NCI-H1048 (cell line): ENCODE measurements at places on chromosomes 16 and 17.

DNA sequence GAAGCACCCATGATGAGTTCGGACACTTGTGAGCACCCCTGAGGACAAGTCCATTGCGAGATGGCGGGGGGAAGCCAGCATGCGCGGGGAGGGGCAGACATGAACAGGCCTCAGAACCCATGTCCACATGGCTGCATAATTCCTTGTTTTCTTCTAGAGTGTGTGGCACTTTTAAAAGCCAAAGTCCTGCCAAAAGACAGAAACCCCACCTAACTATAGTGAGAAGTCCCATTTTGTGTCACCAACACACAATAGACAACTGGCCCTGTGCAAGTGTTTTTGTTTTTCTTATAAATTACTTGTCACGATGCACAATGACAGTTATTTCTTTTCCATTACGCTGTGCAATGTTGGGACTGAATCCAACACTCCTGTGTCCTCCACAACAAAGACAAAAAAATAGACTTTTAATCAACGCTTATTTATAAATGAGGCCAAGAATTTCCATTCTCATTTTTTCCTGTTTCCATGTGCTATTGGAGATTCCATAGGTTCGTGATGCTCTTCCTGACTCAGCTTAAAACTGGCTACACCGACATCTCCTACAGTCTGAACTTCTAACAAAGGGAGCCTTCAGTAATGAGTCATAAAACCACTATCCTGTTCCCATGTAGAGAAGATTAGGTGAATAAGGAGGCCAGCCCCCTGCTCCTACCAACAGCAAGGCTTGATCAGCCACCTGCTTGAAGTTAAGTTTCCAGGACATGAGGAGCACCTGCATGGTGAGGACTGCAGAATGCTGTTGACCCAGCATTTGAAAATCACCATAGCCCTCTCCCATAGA lies 98.9 kb downstream of the ZNF423 start:
- no peak for DNase-seq

DNA sequence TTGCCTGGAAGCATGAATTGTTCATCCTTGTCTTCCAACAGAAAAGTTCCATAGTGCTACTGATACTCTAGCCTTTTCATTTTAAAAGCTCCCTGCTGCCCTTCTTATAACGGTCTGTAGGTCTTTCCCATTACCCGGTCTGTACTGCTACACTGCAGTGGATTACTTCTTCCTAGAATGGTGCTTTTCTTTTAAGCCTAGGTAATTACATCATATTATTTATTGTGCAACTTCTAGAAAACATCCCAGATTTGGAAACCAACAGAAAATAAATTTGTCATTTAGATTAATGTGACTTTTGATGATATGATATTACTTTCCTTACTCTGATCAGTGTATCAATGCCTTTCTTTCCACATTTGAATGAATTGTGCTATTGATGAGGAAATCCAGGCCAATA lies 199.4 kb downstream of the TANC2 start:
- no peak for DNase-seq

GRCh38 chr17:5582209-5583185 lies 1.8 kb downstream of the NLRP1 start:
- no peak for DNase-seq

GRCh38 chr17:57945996-57946797 lies 9.0 kb downstream of the CUEDC1 start:
- no peak for DNase-seq

DNA sequence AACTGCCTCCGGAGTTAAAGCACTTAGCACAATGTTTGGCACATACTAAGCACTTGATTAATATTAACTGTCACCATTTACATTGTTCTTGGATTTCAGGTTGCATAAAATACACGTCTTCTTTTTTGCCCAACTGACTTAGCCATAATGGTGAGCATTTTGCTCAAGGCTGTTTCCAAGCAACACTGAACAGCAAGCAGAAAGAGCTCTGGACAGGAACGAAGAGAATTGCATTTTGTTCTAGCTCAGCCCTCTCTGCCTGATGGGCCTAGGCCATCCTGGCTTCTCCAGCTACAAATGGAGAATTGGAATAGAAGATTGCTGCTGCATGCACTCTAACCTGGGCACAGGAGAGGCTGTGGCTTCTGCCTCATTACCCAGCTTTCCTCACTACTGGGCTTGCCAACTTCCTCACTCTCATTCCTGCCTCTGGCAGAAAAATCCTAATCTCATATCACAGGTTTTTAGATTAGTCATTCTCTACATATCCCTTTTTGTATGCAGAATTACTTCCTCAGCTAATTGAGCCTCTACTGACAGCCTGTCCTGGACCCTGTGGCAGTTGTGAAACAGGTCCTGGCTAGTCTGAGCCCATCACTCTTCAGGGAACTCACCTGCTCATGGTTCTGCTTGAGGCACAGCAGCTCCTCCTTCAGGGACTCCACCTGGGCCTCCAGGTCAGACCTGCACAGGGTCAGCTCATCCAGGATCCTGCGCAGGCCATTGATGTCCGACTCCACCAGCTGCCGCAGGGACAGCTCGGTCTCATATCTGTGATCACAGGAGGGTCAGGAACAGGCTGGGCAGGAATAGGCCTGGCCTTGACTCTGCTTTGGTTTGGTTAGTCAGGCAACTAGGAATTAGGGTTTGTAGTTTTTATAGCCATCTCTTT lies 2.5 kb downstream of the KRT33A start:
- no peak for DNase-seq

DNA sequence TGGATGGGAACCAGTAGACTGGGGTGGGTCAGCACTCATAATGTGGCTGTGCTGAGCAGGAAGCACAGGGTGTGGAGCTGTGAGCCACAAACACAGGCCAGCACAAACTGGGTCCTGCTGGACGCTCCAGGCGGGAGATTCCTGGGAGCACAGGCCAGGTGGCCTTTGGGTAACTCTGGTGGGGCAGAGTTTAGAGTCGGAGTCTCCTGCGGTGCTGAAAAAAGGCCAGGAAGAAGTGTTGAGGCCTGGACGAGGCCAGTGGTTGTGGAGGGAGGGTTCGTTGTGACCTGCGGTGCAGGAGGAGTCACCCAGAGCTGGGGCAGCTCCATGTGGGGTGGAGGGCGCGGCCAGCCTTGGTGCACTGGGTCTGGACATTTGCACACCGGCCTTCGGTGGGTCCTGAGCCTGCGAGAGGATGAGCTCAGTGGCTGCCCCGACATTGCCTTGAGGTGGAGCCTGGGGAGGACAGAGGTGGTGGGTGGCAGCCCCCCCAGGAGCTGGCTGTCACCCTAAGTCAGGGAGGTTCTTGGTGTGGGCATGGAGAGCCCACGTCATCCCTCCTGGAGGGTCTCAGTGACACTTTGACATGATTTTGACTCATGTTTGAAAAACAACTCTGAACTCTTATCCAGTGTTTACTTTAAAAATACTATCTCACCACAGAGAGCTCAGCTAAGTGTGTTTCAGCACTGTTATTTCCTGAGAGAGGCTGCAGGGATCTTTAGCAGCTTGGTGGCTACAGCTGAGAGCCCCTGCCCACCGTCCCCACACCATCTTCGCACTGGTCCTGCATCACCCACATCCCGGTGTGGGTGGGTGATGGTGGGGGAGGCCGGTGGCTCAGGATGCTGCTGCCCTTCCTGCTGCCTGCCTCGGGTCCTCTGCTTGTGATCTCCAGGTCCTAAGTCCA lies 98.7 kb downstream of the NPIPB11 start:
- no peak for DNase-seq

DNA sequence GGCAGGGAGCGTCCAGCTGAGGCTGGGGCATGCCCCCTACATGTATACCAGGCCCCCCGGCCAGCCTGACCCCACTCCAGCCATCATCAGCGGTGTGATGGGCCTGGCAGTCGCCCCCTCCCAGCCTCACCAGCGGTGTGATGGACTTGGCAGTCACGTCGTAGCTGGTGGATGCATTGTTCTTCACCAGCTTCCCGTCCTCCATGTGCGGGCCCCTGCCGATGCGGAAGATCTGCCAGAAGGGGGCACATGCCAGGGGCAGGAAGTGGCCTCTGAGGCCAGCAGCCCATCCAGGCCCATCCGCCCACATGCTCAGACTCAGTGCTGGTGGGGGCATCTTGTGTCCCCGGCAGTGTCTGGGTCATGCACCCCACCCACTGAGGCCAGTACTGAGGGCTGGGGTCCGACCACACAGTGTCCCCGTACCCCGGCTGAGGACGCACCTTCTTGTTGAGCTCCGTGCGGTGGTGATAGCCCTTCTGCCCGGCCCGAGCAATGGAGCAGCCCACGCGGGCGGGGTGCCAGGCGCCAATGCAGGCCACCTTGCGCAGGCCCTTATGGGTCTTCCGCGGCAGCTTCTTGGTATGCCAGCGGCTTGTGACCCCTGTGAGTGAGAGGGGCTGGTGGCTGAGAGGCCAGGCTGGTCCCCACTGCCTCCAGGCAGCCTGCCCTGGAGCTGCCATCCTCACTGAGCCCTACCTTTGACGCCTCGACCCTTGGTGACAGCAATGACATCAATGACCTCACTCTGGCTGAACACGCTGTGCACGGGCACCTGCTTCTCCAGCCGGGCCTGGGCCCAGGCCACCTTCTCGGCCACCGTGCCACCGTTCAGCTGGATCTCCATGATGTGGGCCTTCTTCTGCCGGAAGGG lies 3.7 kb upstream of the MSRB1 start:
- DNase-seq, result no peak

- no peak for DNase-seq
Measured at GRCh38 chr17:81870981-81871386, at the start of gene ARHGDIA. Gene ARHGDIA, minus strand, starts transcription at chr17:81871337. Its CDS starts 1,407 bp downstream, at chr17:81869930.

DNA sequence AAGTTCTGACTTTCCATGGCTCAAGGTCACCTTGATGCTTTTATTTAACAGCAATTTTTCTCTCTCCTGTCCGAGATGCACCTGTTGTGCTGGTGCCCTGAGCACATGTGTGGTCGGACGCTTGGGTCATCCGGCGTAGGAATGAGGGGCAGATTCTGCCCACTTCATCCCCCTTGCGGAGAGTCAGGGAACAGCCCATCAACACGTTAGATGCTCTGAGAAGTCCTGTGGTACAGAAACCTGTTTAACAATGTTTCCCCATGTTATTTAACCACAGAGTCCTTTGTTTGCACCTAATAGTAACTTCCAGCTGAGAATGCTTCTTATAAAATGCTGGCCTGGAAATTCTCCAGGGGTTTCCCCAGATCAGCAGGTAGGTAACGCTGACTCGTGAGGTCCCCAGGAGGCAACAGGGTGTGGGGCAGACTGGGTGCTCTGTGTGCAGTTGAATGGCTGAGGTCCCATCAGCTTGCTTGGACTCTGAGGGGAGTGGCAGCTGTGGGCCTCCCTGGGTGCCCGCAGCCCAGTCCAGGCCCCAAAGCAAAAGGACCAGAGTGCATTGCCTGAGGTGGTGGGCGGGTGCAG lies 17.8 kb downstream of the DOC2B start:
- DNase-seq, result no peak

DNA sequence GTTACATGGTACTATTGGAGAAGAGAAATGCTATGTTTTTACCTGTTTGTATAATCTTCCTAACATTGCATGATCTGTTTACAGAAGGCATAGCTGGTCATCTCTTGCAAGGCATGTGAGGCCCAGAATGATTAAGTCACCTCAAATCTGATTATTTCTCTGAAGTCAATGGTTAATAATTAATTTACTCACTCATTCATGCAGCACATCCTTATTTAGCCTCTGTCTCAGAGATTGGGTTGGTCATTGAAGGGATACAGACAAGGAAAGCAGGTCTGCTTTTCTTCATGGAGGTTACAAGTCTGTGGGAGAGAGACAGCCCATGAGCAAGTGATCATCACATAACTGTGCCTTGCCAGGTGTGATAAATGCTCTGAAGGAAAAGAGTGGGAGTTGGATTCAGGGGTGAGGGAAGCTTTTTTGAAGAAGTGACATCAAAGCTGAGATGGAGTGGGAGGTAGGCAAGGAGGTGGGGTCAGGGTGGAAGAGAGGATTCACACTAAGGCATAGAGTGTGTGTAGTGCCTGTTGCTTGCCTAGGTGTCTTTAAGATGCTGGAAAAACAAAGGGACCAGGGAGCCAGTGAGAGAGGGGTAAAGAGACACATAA lies 16.3 kb upstream of the RBFOX1 start:
- DNase-seq, result no peak

DNA sequence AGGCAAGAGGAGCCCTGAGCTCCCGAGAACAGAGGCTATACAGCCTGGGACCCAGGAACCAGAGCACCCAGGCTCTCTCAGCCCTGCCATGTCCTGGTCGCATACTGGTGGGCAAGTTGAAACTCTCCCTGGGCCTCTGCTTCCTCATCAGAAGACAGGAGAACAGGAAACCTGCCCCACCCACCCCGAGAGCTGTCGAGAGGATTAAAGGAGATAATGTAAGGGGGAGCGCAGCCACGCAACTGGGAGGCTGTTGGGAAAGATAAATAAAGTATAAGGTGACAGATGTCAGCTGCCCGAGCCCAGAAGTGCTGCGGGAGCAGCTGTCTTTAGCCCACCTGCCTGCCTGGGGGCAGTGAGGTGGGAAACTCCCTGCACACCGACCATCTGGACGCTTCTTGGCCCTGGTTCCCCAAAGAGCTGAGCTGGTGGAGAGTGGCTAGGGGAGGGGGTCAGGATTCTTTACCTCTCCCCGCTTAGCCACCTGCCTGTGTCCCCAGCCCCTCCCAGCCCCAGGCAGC lies 6.8 kb downstream of the KIF19 start:
- DNase-seq, result no peak

- no peak for DNase-seq
Measured at GRCh38 chr17:74386386-74386785, 19.1 kb downstream of the GPR142 start.
